Mesenteric fat pad (tissue), 1 donor: ENCODE measurements at places on chromosomes 2 and 18. TPM values are rescaled to one million over a fixed set of nuclear protein-coding genes. Genes with fewer than 3 reads are reported as not detected.

- DNase-seq: no peak
These were observed 44.4 kb upstream of the LRRTM1 start for GRCh38 chr2:80348953-80349352.

DNA sequence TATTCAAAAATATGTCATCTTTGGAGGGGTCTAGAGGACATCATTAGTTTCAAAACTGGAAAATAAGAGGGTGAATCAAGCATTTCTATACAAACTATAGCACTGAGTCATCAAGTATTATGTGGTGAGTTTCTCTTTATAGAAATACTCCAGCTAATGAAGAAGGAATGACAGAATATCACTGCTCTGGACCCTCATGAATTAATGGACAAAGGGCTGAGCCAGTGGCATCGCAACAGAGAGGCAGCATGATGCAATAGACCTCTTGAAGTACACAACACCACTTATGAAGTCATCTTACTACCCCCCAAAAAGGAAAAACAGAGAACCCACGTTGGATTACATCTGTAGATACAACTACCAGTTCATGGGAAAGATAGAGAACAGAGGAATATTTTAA is 27.4 kb upstream of the EIF2AK3 start:
- DNase-seq: no peak

Gene AGXT
- 0.32 TPM for total RNA-seq

Gene EN1
- 4.4 TPM for total RNA-seq

Gene ATP6V1B1
- 2.4 TPM for total RNA-seq

Gene ARMC9
- total RNA-seq: 11.8 TPM

Gene SLC20A1
- total RNA-seq: 46.5 TPM

Gene MFSD6
- total RNA-seq: 18.1 TPM

- DNase-seq: no peak
These were observed 71.6 kb upstream of the ATG16L1 start for GRCh38 chr2:233179848-233180366.

DNA sequence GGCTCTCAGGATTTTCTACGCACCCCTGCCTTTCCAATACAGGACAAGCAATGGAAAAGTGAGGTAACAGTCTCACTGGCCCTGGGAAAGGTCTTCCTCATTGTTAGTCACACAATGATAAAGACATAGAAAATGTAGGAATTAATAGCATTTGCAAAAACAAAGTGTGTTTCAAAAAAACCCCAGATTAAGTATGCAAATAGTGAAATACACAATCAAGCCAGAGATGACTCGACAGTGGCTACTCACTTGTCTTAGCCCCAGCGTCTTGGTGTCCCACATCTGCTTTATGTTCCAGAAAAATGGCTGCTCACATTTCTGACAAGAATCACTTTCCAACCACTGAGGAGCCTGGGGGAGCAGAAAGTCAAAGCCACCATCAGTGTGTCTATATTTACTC is 47.0 kb upstream of the AP1S3 start:
- no peak for DNase-seq

DNA sequence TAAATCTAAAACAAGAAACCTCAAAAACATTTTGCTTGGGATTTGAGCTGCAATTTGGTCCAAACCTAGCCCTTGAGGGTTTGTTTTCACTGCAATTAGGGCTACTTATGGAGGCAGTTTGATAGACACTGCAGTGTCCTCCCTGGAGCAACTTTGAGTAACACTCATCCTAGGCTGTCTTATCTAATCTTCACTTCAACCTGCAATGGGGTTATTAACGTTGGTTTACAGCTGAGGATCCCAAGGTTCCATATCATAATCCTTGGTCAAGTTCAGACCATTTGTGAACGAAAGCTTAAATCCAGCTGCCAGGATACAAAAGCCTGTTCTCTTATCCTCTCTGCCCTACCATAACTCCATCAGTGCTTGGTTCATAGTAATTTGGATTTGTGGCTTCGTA is 2.5 kb downstream of the ANXA4 start:
- no peak for DNase-seq

GRCh38 chr2:6832596-6833299 is 33.0 kb downstream of the CMPK2 start:
- DNase-seq: no peak

DNA sequence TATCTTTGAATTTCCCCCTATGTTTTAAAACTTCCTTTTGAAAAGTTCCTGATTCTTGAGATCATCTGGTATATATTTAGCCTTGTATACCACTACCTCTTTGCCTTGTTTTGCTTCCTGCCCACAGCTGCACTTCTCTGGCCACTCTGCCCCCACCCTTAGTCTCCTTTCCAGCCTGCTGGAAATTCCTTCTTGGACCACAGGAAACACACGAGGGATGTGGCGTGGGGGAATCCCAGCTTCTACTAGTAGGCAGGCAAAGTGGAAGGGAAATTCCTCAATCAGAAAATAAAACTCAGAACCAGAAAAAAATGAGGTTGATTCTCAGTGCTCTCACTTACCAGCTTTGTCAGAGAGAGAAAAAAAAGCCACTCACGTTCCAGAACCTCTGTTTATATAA is 13.4 kb downstream of the IL18RAP start:
- DNase-seq: no peak

Gene ACMSD
- total RNA-seq: not detected

- no peak for DNase-seq
These were observed 1.6 kb downstream of the TBR1 start for GRCh38 chr2:161417438-161418274.

- no peak for DNase-seq
These were observed 11.9 kb upstream of the SLC14A1 start for GRCh38 chr18:45712061-45712460.
